ENCODE measurements at places on chromosomes 6 and 20.

DNA sequence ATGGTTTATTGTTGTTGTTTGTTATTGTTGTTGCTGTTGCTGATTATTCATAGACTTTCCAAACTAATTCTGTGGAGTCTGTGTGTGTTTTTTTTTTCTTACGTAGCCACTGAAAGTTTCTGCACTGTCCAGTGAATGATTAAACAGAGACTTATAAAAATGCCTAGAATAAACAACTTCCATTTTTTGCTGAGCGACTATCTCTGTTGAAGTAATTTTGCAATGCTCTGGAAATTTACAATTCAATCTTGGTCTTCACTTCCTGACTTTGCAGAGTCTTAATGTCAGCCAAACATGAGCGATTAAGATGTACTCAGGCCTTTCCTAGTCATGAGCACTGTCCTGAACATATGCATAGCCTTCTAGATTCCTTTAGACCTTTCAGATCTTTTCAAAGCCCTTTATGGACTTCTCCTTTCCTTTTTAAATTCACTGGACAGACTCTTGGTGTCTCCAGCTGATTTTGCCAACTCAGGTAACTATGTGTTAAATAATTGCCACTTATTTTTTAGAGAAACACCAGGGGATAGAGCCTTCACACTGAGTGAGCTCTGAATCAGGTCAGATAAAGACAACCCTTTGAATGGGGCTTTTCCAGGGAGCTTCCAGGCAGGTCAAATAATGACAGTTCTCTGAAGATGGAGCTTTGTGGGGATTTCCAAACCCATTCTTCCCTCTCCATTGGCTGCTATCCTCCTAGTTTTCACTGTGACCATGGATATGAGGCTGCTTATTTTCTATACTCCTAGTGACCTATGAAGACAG lies 622.8 kb upstream of the EPHA7 start:
- no peak for DNase-seq

- no peak for DNase-seq
Observed at GRCh38 chr20:63961664-63962425, 5.6 kb upstream of the UCKL1 start.

GRCh38 chr6:21046276-21046675 lies 512.0 kb downstream of the CDKAL1 start:
- no peak for DNase-seq

DNA sequence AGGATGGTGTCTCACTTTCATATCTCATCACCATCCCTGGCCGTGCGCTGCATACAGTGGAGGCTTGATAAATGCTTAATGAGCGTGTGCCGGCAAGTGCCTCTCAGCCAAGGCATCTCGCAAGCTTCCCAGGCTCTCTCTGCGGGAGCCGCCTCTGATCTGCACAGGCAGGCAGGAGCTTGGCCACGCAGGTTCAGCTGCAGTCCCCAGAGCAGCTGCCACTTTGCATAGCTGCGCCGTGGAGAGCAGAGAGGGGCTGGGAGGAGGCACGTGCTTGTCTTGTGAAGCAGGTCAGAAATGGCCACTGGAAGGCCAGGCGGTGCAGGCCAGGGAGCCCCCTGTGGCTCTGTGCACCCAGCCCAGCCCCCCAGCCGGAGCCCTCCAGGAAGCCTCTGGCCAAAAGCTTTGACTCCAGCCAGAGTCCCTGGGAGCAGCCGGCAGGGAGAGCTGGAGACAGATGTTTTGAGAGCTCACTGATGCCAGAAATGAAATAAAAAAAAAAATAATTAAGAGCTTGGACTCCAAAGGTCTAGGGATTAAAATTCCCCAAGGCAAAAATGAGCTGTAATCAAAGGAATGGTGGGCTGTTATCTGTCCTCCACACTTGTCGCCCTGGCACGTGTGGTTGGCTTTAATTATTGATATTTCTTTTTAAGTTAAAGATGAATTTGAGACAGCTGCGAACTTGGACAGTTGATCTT lies 377.0 kb downstream of the CDH4 start:
- DNase-seq = no peak

- peak; percentile 44 for DNase-seq
Observed at GRCh38 chr20:61757678-61758563, 307.8 kb downstream of the TAF4 start.

DNA sequence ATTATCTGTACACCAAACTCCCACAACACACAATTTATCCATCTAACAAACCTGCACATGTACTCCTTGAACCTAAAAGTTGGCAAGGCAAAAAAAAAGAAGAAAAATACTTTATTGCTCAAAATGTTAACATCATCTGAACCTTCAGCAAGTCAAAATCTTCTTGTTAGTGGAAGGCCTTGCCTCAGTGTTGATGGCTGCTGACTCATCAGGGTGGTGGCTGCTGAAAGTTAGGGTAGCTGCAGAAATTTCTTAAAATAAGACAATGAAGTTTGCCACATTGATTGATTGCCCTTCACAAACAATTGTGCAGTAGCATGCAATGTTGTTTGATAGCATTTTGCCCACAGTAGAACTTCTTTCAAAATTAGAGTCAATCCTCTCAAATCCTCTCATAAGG lies 2.7 kb upstream of the WFDC11 start:
- no peak for DNase-seq

DNA sequence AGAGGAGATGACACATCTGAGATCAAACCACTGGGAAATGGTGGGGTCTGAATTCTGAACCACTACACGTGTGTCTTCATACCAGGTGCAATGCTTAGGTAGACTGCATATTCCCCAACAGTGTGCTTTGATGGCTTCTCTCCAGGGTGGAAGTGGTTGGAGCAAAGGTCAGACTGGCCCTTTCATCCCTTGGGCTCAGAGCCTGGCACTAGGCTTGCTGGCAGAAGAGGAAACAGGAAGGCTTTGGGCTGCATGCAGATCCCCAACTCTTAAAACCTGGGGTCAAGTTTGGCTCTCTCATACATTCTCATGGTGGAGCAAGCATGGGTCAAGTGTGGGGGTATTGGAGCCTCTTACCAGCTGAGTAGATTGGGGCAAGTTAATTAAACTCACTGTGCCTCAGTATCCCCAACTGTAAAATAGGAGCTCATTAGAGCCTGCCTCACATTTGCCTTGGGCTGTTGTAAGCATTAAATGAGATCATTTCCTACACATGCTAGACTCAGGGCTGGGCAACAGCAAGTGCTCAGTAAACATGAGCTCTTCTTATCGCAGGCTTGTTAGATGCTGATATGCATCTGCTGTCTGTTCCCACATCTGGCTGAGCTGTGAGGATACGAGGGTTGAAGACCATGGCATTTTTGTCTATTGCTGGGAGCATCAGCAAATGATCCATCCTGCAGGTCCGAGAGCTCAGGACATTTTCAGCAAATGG lies 51.6 kb upstream of the FAM83D start:
- no peak for DNase-seq

DNA sequence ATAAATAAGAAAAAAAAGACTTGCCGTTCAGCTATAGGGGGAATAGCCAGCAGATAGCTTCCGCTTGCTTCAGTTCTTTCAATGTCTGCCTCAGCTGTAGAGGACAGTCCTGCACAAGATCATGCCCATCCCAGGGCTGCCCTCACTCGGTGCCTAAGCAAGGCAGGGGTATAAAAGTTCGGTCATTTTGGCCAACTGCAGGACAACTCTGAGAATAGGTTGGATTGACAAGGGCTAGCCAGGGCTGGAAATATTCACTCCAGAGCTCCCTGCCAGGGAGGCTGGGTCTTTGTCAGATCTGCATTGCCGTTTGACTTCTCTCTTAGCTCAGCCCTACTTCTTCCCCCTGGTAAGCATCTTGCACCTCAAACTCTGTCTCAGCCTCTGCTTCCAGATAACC lies 8.4 kb downstream of the PROCR start:
- no peak for DNase-seq

- DNase-seq = no peak
Observed at GRCh38 chr20:32780749-32781655, 18.8 kb downstream of the DNMT3B start.

DNA sequence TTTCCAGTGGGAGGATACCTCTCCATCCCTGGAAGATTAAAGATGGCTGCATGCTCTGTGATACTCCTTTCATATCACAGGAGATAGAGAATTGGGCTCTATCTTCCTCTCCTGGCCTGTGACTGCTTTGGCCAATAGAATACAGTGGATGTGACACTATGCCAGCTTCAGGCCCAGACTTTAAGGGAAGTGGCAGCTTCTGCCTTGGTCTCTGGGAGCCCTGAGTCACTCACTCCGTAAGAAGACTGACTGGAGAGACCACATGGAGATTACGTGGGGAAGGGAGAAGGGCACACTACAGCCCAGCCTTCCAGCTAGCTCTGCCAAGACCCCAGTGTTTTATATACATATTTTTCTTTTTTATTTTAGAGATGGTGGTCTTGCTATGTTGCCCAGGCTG lies 10.4 kb upstream of the MMP9 start:
- peak; percentile 38 for DNase-seq

- no peak for DNase-seq
Observed at GRCh38 chr6:160801418-160801817, 99.4 kb downstream of the PLG start.

- no peak for DNase-seq
Observed at GRCh38 chr6:2760882-2761842, 4.0 kb upstream of the WRNIP1 start.

DNA sequence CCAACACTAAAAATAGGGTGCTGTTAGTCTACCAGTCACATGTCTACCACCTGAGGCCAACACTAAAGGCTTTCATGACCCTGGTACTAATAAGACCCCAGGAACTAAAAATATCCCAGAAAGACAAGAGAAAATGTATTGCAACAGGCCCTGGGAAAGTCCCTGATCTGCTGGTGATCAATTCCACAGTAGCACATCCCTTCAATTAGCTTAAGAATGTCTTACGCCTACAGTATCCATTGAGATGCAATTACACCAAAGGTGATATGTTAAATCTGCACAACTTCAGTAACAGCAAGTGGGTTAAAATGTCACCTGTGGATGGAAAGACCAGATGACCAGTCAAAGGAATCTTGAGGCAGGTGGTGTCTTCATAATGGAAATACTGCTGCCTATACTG lies 3.1 kb downstream of the SEMG1 start:
- DNase-seq = no peak

- DNase-seq = peak; percentile 36
Observed at GRCh38 chr20:24131684-24132083, 143.1 kb upstream of the GGTLC1 start.

GRCh38 chr20:32031007-32031958 lies 20.8 kb upstream of the HCK start:
- DNase-seq = peak; percentile 78

GRCh38 chr20:63333241-63333836 lies 27.8 kb downstream of the CHRNA4 start:
- DNase-seq = no peak

- DNase-seq = no peak
Observed at GRCh38 chr6:135183002-135183531, 2.0 kb downstream of the MYB start.

DNA sequence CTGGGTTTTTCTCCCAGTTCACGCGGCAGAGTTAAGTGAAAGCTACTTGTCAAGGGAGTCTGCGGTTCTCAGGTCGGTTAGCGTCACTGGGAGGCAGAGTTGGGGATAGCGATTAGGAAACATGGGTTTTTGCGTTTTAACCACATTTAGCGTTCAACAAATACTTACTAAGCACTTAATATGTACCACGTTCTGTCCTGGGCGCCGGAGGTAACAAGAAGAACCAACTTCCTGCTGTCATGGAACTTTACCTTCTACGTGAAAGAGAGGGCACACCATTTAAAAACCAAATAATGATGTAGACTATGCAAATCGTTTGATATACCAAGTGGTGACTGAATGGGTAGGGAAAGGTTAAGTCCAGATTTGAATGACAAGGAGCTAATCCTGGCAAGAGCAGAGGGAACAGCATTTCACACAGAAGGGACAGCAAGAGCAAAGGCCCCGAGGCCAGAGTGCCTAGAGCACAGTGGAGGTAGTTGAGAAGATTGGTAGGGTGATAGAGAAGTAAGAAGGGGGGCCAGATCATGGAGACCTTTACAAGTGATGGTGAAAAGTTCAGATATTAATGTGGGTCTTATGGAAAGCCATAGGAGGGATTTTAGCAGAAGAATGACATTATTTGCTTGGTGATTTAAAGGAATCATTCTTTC lies 744 bp downstream of the RIOK1 start:
- peak; percentile 7 for DNase-seq

- no peak for DNase-seq
Observed at GRCh38 chr6:40585651-40586269, 1.4 kb downstream of the LRFN2 start.

GRCh38 chr6:66418906-66419305 lies 711.9 kb upstream of the EYS start:
- DNase-seq = peak; percentile 11

- DNase-seq = no peak
Observed at GRCh38 chr6:32522302-32523047, 7.6 kb downstream of the HLA-DRB5 start.

DNA sequence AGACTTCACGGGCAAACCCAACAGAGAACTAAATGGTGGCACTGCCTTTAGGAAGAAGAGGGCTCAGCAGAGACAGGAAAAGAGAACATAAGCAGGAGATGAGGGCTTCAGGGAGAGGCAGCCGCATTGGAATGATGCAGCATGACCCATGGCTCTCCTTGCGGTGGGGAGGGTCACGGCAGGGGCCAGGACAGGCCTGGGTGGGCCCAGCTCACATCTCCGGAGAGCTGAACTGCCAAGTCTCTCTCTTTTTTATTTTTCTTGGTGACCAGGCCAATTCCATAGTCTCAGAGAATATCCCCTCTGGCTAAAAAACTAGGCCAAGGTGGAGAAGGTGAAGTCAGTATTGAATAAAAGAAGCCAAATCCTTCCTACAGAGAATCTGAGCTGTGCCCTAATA lies 77.5 kb upstream of the TRAF3IP2 start:
- no peak for DNase-seq

GRCh38 chr6:109073344-109074132 lies 21.1 kb downstream of the SESN1 start:
- peak; percentile 55 for DNase-seq
